ENCODE measurements at places on chromosomes 2 and 18. TPM values are rescaled to one million over a fixed set of nuclear protein-coding genes. Genes with fewer than 3 reads are reported as not detected.
A peak's percentile ranks its signal among the peaks of the same experiment; 100 is the strongest.

LIMS2 gene
- total RNA-seq: 19.3 TPM

COBLL1 gene
- not detected for total RNA-seq

CD226 gene
- 53.3 TPM for total RNA-seq

LBX2 gene
- 0.28 TPM for total RNA-seq

GRCh38 chr2:4604767-4605166 lies 901.4 kb downstream of the DCDC2C start:
- H3K27me3 ChIP-seq: no peaks in the 10 kb centered on the region
- no peaks in the 10 kb centered on the region for H3K4me1 ChIP-seq
- no peak overlapping the region for H3K27ac ChIP-seq
- no peak overlapping the region for H3K4me3 ChIP-seq

GRCh38 chr2:174572556-174572955 lies 25.0 kb downstream of the WIPF1 start:
- DNase-seq: peak; percentile 62
- peaks cover 71% of the 10 kb centered on the region for H3K36me3 ChIP-seq
- H3K27ac ChIP-seq: peak overlapping the region; percentile 91
- H3K27me3 ChIP-seq: no peaks in the 10 kb centered on the region
- H3K4me3 ChIP-seq: peak overlapping the region; percentile 17

DNA sequence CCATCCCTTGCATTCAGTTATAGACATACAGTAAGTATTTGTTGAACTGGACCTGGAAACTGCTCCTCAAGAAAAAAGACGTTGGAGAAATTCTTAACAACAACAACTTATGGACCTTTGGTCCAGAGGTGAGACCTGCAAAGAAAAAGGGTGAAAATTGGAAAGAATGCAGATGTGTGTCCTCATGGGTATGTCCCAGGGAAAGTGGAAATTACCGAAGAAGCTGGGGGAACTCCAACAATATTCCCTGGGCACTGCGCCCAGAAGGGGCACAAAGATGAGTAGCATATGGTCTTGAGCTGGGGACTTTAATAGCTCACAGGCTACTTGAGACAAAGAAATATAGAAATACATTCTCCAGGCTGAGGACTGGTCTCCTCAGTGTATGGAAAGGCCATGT lies 35.5 kb upstream of the YWHAQ start:
- H3K27me3 ChIP-seq: no peaks in the 10 kb centered on the region
- no peak overlapping the region for H3K27ac ChIP-seq
- H3K4me1 ChIP-seq: peaks cover 7% of the 10 kb centered on the region
- DNase-seq: no peak
- no peaks in the 10 kb centered on the region for H3K36me3 ChIP-seq

Data from activated CD4-positive, alpha-beta T cell treated with anti-CD3 and anti-CD28 coated beads for 36 hours (primary cell).